ENCODE measurements at places on chromosomes 3 and 15.

DNA sequence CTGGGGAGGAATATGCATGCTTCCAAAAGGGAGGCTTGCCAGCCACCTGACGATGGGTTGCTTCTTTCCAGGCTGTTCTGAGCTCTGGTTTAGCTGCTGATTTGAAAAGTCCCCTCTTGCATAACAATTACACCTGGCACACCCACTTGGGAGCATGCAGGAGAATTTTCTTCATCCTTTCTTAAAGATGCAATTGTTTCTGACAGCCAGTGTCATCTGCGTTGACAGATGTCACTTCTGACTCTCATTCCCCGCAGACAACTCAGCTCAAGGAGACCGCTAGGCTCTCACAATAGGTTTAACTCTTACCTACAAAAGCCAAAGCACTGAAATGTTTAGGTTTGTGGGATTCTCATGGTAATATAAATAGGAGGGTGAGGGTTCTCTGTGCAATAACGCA lies 185.6 kb upstream of the SYNPR start:
- DNase-seq, result no peak

GRCh38 chr15:70182858-70183695 lies 85.4 kb upstream of the TLE3 start:
- no peak for DNase-seq

GRCh38 chr3:173109143-173109542 lies 31.9 kb downstream of the SPATA16 start:
- DNase-seq, result no peak

DNA sequence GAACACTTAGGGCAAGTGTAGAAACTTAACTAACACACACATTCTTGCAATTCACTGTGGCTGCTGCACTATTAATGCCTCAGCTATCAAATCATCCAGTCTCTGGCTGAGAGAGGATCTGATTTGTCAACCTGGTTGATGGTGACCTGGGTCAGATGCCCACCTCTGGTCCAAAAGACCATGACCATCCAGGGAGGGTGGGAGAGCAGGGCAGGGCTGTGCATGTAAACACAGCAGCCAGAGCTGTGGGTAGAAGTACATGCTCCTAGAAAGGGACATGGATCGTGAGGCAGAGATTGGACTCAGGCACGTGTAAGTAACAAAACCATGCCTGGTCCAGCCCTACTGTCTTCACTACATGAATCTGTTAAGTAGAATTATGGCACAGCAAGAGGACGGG lies 17.3 kb downstream of the MESD start:
- DNase-seq, result no peak

DNA sequence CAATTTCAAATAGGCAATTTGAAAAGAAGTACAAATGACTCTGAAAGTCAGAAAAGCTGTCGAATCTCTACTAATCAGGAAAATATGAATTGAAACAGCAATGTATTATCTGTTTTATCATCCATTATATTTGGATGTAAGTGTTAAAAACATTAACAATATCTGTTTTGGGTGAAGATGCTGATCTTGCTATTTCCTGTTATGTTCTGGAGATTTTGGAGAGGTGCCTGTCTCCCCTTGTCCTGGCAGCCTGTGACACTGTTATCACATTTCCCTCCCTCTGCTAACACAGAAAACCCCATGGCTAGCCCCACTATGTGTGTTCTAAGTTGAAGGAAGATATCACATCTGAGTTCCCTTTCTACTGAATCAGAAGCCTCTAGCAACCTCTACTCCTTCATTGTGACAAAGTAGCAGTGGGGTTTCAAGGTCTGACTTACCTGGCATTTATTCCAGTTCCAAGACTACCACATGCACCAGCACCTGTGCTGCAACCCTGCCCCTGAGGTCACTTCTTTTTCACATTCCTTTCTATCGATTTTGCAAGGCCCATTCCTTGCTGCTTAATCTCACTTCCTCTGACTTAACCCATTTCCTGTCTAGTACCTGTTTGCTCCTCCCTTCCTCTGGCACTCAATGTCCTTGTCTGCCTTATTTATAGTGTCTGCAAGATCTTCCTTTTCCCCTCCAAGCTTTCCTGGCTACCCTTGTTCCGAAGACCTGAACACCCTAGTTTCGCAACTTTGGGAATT lies 95.5 kb upstream of the COL8A1 start:
- DNase-seq, result peak; percentile 8

- no peak for DNase-seq
Measured at GRCh38 chr15:95763426-95763825, 567.1 kb upstream of the NR2F2 start.

DNA sequence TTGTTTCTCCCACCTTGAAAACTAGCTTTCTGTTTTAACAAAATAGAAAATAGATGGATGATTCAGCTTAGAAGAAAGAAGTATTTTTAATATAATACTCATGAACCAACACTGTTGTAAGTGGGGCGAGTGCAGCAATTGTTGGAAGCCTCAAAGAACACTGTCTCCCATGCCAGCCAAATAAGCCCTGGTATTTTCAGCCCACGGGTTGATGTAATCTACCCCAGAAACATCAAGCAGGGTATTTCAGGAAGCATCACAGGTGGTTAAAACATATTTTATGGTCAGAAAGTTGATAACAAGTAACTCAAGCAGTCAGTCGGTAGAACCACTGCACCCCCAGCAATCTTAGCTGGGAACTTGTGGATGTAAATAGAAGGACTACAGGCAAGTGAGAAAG lies 115.9 kb downstream of the SV2B start:
- no peak for DNase-seq

DNA sequence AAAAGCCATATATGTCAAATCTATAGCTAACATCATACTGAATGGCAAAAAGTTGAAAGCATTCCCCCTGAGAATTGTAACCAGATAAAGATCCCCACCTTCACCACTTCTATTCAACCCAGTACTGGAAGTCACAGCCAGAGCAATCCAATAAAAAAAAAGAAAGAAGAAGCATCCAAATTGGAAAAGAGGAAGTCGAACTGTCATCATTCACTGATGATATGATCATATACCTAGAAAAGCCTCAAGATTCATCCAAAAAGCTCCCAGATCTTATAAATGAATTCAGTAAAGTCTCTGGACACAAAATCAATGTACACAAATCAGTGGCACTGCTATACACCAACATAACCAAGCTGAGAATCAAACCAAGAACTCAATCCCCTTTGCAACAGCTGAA lies 97.4 kb downstream of the CBLB start:
- DNase-seq, result no peak

- DNase-seq, result no peak
Measured at GRCh38 chr3:13504161-13504831, 24.2 kb downstream of the HDAC11 start.

DNA sequence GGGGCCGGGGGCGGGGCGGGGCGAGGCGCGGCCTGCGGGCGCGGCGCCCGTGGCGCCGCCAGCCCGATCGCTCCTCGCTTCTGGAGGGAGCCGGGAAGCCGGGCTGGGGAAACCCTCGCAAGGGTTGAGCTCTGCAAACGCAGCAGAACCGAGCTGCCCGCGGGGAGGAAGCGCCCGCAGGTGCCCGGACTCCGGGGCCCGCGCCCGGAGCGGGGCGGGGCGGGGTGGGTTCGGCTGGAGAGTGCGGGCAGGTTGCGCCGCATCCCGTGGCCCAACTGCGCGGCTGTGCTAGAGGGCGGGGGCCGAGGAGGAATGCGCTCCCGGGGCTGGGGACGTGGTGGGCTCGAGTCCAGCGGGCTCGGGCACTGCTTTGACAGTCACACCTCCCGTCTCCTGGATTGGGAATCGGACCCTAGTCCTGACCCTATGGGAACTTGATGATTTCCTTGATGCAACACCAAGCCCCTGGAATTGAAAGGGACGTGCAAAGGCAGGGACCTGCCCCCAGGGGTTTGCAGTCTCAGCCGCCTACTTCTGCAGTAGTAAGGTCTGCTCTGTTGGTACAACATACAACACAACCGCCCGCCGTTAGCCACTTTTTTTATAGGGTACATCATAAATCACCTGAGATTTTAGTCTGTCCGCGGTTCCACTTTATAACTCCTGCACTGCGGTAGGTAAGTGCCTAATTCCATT lies 34.3 kb downstream of the ZBTB38 start:
- DNase-seq, result no peak

DNA sequence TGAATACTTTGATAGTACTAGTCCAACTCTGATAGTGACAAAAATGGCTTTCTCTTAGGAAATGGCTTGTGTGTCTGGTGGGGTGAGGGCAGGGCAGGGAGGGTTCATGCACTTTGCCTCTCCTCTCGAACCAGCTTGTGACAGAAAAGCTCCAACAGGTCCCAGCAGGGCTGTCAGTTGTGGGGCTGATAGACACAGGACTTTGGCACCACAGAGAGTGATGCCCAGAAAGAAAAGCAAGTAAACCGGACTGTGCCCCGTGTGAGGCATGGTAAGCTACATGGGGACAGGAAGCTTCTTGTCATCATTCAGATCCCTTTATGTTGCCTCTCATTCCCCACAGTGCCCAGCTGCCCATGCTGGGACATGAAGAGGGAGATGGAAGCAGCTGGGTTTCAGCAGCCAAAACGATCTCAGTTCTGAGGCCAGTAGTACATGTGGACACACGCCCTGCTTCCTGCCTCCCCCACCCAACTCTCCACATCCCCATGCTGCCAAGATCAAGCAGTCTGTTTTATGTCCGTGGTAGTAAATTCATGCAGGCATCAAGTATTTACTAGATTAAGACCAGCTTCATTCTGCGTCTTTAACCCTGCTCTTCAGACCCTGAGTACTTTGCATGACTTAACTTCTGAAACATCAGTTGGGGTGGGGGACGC lies 29.7 kb upstream of the LIPC start:
- no peak for DNase-seq

DNA sequence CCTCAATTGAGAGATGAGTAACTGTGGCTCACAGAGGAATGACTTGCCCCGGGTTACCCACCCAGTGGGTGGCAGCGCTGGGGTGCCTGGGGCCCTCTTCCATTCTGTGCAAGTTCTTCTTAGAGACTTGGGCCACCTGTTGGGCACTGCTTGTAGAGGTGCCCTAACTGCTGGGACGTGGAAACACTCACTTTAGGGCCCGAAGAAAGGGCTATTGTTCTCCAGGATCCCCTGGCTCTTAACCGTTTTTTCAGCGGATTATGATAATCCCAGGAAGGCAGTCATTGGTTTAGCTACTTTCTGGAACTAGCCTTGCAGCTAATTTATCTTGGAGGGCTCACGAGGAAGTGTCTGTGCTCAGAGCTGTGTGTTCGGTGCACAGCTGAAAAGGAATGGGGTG lies 66.0 kb upstream of the GCNT3 start:
- DNase-seq, result no peak

- no peak for DNase-seq
Measured at GRCh38 chr15:38743147-38743546, 178.5 kb upstream of the RASGRP1 start.

- DNase-seq, result peak; percentile 94
Measured at GRCh38 chr3:16936233-16936632, 51.5 kb downstream of the PLCL2 start.

- no peak for DNase-seq
Measured at GRCh38 chr15:66685638-66686150, 16.3 kb upstream of the SMAD6 start.

DNA sequence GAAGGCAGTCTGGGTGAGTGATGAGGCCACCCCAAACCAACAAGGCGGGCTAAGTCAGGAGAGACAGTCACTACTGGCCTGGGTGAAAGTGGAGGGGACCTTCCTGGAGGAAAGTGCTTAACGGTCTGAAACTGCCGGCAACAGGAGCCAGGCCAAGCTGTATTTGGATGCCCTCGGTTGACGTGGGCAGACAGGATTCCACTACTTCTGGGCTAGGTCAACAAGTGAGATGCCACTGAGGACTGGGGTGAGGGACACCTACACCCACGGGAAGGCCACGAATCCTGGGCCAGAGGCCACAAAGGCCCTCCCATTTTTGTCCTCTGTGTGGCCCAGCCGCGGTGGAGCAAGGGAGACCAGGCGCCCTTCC lies 12.3 kb downstream of the SPTBN5 start:
- no peak for DNase-seq

DNA sequence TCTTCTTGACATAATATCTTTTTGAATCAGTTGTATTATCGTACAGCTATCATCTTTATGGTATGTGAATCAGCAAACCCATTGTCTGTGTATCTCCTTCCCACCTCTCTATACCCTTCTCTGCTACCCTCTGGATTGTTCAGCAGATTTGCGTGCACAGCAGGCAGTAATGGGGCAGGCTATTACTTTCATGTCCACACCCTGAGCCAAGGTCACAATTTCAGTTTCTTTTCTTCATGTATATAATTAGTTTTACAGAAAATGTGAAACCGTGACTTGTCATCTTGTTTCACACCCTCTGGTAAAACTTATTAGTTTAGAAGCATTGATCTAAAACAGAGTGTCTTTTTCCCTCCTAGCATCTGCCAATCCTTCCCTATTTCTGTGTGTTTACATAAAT lies 770.4 kb upstream of the SEMA6D start:
- no peak for DNase-seq

DNA sequence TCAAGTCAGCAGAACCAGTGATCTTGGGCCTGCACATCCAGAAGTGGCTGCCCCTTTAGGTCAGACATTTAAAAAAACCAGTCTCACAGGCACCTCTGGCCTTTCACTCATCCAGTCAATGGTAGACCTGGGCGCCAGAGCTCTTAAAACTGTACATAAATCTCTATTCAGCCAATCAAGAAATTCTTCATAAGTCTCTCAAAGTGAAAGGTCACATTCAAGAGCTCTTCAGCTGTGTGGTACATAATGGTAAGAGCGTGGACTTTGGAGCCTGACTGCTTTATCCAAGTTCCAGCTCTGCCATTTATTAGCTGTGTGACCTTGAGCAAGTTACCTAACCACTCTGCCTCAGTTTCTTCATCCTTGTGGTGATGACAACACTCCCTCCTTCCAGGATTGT lies 22.3 kb upstream of the MORF4L1 start:
- DNase-seq, result no peak

- no peak for DNase-seq
Measured at GRCh38 chr3:42094128-42094527, 3.0 kb downstream of the TRAK1 start.

GRCh38 chr15:66482539-66482938 lies 15.0 kb downstream of the SNAPC5 start:
- DNase-seq, result no peak

GRCh38 chr3:149581681-149582370 lies 76.0 kb downstream of the WWTR1 start:
- DNase-seq, result no peak

GRCh38 chr15:80944818-80945217 lies 44.8 kb downstream of the MESD start:
- DNase-seq, result no peak

Data from Jurkat, Clone E6-1 (cell line).